Tibial nerve (tissue), 4 donors: ENCODE measurements at places on chromosomes 13 and 19.

DNA sequence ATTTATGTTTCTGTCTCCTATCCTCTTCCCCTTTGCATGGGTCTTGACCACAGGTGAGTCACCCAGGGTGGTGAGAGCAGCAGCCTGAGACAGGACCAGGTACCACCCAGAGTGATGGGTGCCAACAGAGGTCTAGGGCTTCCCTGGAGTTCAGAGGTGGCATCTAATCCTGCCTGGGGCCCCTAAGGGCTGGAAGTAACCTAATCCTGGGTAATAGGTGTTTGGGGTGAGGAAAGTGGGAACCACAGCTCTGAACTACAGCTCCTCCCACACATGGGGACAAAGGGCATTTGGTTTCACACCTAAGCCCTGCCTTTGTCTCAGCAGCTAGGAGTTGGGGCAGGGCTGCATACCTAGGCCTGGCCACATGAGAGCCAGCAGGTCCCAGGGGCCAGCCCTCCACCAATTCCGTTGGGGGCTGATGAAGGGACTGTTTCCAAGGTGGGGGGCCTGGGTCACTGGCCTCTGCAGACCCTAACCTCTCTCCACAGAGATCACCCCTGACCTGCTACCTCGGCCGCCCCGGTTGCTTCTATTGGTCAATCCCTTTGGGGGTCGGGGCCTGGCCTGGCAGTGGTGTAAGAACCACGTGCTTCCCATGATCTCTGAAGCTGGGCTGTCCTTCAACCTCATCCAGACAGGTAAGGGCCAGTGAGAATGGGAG is 8.0 kb downstream of the SPHK2 start:
- no peak for DNase-seq

- no peak for DNase-seq
Measured at GRCh38 chr19:48445256-48445605, 552 bp upstream of the GRWD1 start.

DNA sequence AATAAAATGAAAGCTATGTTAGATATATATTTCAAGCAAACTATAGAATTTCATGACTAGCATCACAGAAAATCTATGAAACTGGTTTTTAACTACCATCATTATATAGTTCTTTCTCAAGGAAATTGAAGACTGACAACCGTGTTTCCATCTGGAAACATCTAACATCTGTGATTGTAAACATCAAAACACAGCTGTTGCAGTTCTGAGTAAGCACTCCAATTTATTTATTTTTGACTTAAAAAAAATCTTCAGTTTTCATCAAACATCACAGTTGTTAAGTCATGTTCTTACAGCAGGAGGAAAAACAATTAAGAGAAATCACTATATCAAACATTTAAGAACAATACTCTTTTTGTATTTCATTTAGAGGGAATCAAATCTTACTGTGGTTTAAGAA is 1653.0 kb upstream of the MIR17HG start:
- no peak for DNase-seq

DNA sequence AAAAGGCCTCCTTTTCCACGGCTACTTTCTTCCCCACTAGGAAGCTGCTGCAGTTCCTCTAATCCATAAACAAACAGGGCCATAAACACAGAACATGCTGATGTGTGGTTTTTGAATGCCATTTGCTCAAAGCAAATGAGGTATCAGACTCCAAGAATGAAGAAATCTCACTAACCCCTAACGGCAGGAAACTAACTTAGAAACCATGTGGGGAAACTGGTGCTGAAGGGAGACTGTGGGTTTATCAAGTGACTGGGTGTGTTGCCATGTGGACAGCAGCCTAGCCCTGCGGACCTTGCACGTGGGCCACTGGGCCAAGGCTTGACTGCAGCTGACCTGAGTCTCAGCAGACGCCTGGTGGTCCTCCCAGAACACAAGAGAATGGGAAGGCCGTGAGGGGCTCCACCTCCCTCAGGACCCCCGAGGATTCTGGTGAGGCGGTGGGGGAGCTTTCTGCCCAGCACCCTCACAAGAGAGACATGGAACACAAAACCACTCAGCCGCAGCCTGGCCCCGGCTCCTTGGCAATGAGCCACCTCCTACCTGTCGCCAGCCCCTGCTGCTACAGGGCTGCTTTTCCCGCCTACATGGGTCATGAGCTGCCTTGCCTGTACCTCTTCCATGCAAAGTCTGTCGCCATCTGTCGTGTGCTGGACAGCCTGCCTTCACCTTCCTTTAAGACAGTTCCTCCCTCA is 10.6 kb downstream of the SLC15A1 start:
- DNase-seq, result no peak

- DNase-seq, result no peak
Measured at GRCh38 chr13:83880275-83881139, 1.8 kb downstream of the SLITRK1 start.

DNA sequence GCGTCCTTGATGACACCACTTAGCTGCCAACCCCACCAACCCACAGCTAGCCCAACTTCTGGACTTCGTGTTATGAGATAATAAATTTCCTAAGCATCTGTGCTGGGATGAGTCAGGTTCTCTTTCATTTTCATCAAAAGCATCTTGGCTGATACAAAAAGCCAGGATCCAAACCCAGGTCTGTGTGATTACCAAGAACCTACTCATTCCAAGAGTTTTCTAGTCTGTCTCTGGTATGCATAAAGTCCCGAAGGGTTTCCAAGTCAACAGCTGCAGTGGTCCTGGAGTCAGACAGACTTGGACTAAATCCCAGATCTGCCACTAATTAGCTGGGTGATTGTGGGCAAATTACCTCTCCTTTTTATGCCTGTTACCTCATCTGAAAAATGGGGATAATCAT is 55.5 kb upstream of the SERP2 start:
- no peak for DNase-seq

- peak; percentile 53 for DNase-seq
Measured at GRCh38 chr19:41351339-41352245, 2.1 kb downstream of the TGFB1 start.

DNA sequence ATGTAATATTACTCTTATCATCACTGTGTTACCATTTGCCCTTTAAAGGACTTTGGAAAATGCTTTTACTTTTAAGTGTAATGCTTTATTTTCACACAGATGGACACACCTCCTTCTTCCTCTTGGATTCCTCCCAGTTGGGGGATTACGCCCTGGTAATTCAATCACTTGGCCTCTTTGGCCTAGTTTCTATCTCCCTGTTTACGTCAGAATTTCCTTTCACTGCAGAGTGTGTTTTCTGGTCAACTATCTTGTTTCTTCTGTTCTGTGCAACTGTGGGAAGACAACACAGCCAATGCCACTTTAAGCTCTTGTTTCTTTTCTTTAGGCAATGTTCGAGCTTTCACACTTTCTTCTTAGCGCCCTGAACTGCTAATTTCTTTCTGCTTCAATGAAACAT is 257.3 kb upstream of the MAB21L1 start:
- DNase-seq, result no peak

DNA sequence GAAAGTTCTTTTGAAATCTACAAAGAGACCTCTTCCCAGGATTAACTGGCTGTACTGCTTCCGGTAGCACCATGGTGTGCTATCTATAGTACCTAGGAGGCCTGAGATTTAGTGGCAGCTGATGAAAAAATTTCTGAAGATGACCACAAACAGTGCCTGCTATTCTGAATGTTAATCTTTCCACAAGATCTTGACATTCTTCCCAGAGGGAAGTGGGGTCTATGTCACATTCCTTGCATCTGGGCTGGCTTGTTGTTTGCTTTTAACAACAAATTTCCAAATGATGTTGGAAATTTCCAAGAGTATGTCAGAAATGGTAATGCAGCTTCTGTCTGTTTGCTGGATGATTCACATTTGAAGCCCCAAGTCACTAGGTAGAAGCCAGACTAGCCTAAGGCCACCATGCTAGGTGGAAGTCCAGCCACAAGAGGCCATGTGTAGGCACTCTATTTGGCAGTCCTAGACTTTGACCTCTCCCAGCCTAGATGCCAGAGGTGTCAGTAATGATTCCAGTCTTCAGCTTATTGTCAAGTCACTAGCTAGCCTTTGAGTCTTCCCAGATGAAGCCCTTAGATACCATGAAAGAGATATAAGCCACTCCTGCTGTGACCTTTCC is 22.1 kb downstream of the SPART start:
- no peak for DNase-seq

- DNase-seq, result no peak
Measured at GRCh38 chr13:43934273-43934672, 54.6 kb downstream of the LACC1 start.

GRCh38 chr19:41646589-41647204 is 19.8 kb upstream of the CEACAM4 start:
- no peak for DNase-seq

GRCh38 chr19:50776131-50776530 is 5.9 kb downstream of the GPR32 start:
- DNase-seq, result no peak
